ENCODE measurements at places on chromosomes 12 and 14.

DNA sequence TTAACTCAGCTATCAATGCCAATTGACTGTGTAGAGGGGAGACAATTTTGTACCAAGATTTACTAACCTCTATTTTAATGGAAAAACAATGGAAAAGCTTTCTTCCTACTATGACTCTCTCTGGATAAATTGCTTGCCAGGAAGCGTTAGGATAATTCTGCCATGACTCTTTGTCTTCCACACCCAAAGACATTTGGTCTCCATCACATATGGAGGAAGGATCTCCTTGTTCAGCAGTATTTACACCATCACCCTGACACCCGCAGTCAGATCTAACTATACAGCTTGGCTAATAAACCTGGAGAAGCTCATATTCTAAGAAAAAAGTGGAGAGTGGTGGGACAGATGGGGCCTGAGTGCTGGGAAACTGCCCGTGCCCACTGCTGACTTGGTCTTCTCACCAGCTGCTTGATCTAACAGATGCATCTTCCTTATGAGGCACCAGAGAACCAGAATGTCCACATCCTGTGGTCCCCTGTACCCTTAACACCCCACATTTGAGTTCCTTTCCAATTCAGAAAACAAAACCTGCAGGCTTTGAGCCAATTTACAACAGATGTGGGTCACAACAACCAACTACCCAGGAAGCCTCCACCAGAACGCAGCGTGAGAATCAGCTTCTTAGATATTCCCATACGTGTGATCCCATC is 154.0 kb downstream of the DAD1 start:
- no peak for DNase-seq

- DNase-seq, result no peak
Measured at GRCh38 chr14:52220924-52221811, 46.3 kb upstream of the PTGDR start.

DNA sequence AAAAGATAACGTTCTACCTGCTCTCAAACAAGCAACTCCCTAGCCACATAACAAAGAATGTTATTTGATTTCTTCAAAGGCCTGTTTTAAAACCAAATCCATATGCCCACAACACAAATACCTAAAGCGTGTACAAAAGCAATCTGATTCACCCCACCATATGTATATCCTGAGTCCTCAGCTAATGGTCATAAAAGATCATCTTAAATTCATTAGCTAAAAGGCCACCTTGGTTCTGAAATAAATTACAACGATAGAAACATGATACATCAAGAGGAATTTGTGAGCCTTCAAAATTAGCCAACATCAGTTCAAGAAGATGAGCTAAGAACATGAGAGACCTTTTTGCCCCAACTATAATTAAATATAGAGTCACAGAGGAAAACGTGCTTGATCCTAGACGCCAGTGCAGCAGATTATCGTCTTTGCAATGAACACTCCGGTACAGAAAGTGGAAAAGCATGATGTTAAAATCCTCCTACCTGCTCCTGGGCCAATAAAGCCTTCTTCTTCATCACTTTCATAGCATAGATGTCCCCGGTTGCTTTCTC is 20.0 kb downstream of the CIT start:
- DNase-seq, result no peak

GRCh38 chr14:99179946-99180345 is 92.1 kb downstream of the BCL11B start:
- no peak for DNase-seq

- no peak for DNase-seq
Measured at GRCh38 chr14:85336817-85337216, 193.1 kb upstream of the FLRT2 start.

GRCh38 chr14:76322594-76323220 is 53.2 kb upstream of the ESRRB start:
- no peak for DNase-seq

GRCh38 chr14:101121508-101122139 is 218.1 kb upstream of the RTL1 start:
- DNase-seq, result no peak

GRCh38 chr14:68401317-68401716 is 391.6 kb downstream of the ZFP36L1 start:
- DNase-seq, result no peak

- DNase-seq, result no peak
Measured at GRCh38 chr12:120787889-120788288, 62.3 kb downstream of the ACADS start.

DNA sequence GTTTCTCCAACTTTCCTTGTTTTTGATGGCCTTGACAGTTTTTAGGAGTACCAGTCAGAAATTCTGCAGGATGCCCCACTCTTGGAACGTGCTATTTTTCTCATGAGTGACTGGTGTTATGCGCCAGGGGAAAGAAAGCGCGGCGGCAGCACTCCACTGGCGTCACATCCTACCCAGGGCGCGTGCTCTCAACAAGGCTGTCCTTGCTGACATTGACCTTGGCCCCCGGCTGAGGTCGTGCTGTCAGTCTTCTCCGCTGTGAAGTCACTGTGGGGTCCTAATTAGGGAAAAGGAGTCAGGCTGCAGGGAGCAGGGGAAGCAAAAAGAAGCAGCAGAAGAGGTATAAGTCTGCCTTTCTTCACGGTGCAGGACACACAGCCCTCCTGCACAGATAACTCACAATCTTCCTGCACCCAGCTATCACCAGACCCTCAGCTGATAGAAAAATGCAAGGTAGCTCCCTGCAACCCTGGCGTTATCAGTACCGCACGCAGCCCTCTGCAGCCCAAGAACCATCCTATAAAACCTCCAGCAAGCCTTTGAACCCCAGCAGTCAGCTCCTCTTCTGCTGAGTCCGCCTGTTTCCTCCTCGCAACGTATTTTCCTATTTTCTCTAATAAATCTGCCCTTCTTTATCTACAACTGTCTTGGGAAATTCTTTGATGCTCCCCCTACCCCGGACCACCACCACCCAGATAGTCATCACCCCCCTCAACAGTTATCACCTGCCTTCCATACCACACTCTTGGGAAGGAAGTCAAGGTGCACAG is 48.0 kb upstream of the C14orf180 start:
- DNase-seq, result no peak

GRCh38 chr14:85198001-85198400 is 331.9 kb upstream of the FLRT2 start:
- DNase-seq, result no peak

DNA sequence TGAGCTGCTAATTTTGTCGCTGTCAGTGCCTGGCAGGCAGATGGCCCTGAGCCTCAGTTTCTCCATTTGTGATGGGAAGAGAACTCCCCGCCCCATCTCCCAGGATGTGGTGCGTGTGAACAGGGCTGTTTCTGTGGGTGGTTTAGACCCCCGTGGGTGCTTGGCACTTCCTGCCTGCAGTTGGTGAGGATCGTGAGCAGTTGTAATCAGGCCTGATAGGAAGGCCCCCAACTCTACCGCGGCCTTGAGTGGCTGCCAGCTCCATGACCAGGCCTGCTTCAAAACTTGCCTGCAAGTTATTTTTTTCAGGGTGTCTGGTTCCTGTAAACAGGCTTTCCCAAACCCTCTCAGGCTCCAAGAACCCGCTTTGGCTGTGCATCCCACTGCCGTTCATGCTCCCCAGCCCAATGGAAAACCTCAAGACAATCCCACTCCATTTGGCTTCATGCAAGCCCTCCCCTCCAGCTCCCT is 138.4 kb downstream of the ZFP36L1 start:
- no peak for DNase-seq

- DNase-seq, result no peak
Measured at GRCh38 chr12:112482733-112483132, 64.0 kb downstream of the PTPN11 start.

- DNase-seq, result no peak
Measured at GRCh38 chr12:103093499-103094106, 136.1 kb downstream of the ASCL1 start.

GRCh38 chr12:98595243-98595988 is 1.9 kb downstream of the SLC25A3 start:
- no peak for DNase-seq

- DNase-seq, result no peak
Measured at GRCh38 chr14:101127224-101127623, 223.7 kb upstream of the RTL1 start.

DNA sequence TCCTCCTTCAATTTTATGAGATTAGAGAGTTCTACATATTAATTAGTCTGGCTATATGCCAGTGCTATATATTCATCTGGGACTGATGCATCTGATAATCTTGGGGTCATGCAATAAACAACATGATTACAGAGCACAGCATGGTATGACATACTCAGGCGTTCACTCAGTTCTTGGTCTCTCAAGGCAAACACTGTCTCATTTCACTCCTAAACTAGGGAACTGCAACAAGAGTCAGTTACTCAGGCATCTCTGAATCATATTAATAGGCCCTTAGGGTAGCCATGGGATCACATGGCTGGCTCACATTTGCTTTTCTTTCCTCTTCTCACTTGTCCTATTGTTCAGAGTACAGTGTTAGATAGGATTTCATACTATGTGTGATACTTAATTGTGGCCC is 91.8 kb upstream of the TMEM260 start:
- no peak for DNase-seq

GRCh38 chr12:107490010-107490409 is 195.6 kb upstream of the PWP1 start:
- DNase-seq, result no peak

GRCh38 chr14:22726012-22726411 is 40.5 kb upstream of the OXA1L start:
- no peak for DNase-seq

DNA sequence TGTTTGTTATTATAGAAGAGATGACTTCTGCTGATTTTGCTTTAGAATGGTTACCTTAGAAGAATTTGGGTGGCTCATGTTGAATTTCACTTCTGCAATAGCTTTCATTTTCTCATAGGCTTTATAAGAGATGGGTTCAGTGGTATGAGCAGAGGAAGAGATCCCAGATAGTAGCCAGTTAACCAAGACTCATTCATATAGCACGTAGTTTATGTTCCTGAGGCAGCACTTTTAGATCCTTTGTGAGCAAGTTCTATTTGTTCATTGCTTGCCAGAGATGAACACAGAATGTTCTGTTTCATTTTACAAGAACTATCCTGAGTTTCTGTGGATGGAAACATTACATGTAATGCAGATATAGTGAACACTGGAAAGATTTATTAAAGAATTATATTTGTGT is 32.2 kb downstream of the RAB21 start:
- DNase-seq, result no peak

DNA sequence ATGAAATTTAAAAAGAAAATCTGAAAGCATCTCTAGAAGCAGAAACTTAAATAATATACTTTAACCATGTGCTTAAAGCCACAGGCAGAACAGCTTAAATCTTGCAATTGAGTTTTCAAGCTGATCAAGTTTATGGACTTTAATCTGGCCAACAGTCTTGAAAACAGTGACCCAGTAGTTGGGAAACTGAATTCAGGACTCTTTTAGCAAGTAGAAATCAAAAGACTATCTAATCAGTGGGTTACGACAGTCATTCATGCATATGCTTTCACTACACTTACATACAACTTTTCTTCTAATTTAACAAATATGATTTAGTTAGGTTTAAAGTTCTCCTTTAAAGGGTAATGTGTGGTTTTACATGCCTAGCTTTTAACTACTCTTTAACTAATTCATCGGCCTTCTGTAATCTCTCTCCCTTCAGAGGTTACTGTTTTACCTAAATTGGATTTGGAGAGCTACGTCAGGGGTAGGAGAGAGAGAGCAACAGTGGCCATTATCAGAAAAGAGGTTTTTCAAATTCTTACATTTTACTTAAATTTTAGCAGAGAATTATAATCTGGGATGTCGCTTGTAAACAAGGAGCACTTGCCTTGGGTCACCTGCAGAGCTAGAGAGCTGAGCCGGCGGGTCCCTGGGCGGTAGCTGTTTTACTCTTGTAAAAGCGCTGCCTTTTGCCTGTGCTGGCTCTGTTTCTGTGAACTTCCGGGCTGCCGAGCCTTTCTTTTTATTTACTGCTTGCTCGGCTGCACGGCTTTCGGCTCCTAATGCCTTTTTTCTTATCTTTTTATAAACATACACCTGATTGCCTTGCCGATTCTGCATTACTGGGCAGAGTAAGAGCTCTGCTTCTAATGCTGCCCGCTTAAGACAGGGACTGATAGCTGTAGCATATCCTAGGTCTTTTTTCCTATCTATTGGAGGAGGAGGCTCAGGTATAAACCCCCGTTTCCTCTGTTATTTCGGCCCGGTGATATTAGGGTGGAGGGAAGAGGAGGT is 17.4 kb upstream of the LYZ start:
- peak; percentile 8 for DNase-seq

GRCh38 chr14:42927313-42927712 is 1320.6 kb downstream of the LRFN5 start:
- no peak for DNase-seq

DNA sequence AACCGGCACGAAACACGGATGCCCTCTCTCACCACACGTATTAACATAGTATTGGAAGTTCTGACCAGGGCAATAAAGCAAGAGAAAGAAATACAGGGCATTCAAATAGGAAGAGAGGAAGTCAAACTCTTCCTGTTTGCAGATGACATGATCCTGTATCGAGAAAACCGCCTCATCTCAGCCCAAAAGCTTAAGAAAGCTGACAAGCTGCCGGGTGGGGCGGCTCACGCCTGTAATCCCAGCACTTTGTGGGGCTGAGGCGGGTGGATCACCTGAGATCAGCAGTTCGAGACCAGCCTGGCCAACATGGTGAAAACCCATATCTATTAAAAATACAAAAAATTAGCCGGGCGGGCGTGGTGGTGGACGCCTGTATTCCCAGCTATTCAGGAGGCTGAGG is 17.7 kb downstream of the OR6S1 start:
- no peak for DNase-seq

DNA sequence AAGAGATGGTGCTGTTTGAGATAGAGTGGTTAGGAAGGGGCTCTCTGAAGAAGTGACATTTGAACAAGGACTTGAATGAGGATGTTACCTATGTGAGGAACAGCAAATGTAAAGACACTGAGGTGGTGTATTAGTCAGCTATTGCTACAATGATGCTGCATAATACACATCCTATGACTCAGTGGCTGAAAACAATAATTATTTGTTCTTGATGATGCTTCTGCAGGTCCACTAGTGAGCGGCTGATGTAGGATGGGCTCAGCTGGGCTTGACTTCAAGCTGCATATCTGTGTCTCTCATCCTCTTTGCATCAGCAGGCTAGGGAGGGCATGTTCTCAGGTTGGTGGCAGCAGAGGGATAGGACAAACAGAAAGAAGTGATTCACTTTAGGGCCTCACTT is 21.4 kb upstream of the CLMN start:
- DNase-seq, result no peak

DNA sequence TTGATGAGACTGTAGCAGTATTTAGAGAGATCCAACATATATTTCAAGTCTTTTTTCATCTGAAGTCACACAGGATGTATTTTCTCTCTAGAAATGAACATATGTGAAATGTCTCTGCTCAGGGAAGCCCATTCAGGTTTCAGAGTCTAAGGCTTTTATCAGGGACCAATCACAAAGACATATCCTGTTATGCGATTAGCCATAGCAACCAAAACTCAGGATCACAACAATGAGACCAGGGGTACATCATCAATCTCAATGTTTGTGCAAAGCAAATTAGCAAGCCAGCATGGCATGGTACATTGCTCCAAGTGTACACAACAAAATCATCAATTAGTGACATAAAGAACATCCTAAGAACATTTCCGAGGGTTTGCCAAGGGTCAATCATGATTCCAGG is 99.2 kb upstream of the AMN1 start:
- no peak for DNase-seq

GRCh38 chr12:102629262-102629888 is 149.0 kb upstream of the IGF1 start:
- no peak for DNase-seq
